ENCODE measurements at places on chromosomes 12 and 14.

GRCh38 chr12:29831173-29831572 is 47.4 kb upstream of the TMTC1 start:
- DNase-seq = no peak

DNA sequence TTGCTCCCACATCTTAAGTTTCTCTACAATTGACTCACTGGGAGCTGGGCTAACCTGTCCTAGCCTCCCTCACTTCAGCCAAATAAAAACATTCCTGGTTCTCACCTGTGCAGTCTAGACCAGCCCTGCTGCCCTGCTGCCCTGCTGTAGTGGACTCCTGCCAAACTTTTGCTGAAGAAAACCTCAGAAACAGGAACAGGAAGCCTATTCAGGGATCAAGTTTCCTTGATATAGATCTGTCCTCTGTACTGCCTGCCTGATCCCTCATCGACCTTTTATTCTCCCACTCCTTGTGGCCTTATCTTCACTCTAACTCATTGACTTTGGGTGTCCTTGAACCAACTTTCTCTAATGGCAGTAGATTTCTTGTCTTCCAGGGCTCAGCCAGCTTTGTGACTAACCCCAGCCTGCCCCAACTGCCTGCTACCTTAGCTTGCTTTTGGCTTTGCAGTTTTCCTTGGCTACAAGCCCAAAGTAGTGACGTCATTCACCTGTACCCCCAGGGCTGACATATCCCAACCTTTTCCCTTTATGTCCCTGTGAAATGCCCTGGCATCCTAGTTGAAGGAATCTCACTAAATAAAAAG is 234.8 kb downstream of the DUSP6 start:
- DNase-seq = no peak

GRCh38 chr14:73784181-73784987 is 67.2 kb upstream of the PTGR2 start:
- DNase-seq = no peak

DNA sequence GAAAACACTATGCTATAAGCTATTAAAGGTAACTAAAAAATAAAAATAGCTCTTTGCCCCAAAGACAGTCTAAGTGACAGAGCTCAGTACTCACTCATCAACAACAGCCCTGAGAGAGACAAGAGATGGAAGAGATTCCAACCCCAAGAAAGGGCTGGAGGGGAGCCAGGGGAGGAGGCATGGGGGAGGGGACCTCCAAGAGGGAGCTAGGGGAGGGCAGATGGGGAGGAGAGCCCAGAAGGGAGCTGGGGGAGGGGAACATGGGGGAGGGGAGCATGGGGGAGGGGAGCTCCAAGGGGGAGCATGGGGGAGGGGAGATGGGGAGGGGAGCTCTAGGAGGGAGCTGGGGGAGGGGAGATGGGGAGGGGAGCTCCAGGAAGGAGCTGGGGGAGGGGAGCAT is 7.7 kb downstream of the SSH1 start:
- DNase-seq = no peak

DNA sequence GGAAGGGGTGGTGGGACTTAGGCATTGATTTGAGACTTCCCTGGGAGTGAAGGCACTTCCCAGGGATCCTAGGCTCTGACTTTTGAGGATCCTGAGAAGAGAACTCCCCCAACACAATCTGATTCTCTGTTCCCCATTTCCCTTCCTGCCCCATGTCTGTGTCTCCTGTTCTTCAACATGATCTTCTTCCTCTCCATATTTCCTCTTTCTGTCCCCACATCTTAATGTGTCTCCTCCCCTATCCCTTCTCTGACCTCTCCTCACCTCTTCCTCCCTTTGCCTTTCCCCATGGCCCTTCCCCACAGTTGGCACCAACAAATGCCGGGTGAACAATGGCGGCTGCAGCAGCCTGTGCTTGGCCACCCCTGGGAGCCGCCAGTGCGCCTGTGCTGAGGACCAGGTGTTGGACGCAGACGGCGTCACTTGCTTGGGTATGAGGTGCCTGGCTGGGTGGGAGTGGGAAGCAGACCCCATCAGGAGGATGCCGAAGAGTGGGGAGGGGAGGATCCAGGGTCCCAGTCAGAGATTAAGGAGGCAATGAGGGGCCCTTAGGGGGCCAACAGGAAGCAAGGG is 15.2 kb upstream of the LRP1-AS start:
- DNase-seq = no peak

DNA sequence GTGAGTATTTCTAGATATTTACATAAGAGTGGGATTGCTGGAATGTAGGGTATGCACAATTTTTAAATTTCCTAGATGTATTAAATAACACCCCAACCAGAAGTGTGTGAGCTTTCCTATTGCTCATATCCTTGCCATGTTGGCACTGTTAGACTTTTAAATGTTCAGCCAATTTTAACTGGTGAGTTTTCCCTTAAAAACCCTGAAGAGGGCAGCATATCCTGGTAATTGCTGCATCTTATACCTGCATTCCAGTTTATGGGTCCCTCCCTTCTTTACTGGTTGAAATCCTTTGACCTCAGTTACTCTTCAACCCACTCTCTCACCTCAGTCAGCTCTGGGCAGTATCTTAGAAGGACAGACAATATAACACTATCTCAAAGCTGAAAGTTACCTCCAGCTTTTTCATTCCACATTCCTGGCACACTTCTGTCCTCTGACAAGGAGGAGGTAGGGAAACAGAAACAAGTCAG is 270.6 kb downstream of the PAWR start:
- no peak for DNase-seq

DNA sequence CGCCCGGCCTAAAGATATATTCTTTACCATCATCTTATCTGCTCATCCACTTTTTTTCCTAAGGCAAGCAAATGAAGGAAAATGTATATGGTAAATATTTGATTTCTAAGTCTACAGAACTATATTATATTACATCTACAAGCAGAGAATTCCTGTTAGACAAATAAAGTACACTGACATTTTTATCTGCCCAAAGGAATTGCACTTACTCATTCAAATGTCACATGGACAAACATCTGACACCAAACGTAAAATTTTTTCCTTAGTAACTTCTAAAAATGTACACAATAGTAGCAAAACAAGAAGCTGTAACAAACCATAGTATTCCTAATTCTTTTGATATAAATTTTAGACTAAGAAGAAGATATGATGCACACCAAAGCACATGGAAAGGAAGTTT is 51.0 kb downstream of the SPPL3 start:
- no peak for DNase-seq

DNA sequence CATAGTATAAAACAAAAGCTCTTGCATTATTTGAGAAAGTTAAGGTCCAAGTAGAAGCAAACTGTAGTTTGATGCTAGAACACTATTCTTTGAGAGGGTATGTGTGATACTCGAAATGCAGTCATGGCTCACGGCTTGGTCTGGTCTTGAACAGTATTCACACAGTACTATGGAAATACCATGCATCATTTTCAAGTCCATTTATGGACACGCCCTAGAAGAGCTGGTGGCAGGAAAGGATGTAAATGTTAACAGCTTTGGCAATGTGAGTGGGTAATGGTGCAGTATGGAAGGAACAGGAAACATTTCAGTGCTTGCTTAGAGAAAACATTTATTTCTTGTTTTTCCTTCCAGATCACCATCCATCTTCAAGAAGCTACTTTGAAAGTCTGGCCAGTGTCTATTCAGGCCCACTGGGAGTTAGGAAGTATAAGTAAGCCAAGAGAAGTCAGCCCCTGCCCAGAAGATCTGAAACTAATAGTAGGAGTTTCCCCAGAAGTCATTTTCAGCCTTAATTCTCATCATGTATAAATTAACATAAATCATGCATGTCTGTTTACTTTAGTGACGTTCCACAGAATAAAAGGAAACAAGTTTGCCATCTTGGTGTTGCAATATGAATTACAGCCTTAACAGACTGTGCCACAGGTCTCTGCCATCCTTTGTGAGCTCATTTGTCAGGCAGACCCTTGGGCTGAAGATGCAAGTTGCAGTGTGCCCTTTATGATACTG is 5.7 kb upstream of the AKAP5 start:
- no peak for DNase-seq

DNA sequence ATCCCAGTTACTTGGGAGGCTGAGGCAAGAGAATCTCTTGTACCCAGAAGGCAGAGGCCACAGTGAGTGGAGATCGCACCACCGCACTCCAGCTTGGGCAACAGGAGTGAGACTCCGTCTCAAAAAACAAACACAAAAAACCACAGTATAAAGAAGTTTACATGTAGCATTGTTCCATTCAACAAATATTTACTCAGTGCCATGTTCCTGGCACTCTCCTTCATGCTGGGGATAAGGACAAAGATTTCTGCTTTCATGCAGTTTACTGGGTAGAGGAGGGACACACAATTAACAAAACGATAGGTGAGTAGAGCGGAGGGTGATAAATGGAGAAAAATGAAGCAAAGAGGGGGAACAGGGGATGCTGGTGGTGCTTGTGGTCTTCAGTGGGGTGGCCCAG is 68.2 kb upstream of the OVCH1 start:
- DNase-seq = no peak

DNA sequence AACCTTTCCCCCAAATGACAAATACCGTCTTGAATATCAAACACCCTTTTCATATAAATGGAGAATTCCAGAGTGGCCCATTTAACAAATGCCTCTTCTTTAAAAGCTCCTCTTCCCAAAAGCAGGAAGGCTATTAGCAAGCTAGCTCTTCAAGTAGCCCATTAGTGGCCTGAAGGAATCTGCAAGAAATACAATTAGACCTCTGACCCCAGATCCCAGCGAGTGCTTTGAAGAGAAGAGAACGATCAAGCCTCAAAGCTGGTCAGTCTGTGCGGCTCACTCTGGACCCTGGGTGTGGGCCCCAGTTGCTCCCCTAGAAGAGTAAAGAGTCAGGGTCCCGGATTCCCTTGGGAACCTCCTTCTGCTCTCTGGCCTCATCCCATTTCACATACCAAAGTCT is 325.6 kb downstream of the NUAK1 start:
- no peak for DNase-seq

DNA sequence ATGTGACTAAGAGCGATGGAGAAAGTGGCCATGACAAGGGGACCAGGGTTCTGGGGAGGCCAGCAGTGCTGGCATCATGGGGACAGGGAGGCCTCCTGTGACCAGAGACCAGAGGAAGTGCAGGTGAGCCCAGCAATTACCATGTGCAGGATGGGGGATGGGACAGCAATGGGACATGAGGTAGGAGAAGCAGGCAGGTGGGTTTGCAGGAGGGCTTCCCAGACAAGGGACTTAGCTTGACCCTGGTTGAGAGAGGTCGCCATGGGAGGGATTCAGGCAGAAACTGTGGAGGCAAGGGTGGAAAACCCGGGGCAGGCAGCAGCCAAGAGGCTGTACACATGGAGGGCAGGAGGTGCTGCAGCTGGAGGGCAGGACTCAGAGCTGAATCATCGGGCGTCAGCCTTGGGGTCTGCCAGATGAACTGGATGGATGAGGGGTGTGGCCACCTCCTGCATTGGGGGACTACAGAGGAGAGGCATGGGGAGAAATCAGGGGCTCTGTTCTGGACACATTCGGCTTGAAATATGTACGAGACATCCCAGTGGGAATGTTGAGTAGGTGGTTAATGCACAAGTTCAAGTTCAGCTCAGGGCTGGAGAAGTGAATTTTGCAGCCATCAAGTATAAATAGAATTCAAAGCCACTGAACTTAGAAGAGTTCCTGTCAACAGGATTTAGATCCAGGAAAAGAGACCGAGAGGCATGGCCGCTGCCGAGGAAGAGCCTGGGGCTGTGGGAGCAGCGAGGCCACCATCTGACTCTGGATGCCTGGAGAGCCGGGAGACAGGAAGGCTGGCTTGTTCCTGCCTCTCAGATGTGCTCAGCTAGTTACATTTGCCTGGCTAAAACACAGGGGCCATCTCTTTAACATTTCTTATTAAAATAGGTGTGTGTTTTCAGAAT is 36.6 kb downstream of the SFSWAP start:
- no peak for DNase-seq

DNA sequence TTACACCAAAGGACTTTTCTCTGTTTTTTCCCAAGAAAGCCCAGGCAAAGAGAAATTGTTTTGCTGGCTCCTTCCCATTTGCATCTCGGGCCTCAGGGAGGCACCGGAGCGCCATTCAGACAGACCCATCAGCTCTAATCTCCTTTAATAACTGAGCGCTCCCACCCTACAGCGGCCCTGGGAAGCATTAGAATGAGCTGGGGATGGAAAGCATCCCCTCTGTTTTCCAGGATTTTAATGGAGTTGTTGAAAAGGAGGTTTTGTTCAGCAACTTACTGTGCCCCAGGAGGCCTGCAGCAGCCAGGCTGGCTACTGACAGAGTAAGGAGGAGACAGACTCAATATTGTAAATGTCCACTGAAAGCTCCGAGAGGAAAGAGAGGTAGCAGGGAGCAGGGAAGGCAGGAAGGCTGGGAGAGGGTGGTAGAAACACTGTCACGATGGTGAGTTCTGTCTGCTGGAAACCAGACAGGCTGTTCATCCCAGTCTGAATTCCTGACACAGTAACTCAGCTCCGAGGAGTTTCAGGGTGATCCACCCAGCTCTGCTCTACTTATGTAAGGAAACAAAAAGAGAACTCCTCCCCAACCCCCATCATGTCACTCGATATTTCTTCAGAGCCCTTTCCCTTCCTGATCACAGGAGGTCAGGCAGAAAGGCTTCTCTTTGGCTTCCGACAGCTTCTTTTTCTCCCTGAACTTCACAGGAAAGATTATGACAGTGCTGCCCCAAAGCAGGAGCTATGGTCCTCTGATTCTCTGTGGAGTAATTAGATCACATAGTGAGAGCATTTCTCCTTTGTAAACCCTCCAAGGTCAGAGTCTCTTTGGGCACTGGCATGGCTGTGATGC is 62.5 kb upstream of the TMEM132D start:
- DNase-seq = no peak

- DNase-seq = no peak
These were observed 155.6 kb upstream of the DAAM1 start for GRCh38 chr14:59032826-59033225.

- no peak for DNase-seq
These were observed 899 bp upstream of the COL2A1 start for GRCh38 chr12:48005001-48005749.

GRCh38 chr14:95993768-95994592 is 45.2 kb upstream of the C14orf132 start:
- DNase-seq = no peak

DNA sequence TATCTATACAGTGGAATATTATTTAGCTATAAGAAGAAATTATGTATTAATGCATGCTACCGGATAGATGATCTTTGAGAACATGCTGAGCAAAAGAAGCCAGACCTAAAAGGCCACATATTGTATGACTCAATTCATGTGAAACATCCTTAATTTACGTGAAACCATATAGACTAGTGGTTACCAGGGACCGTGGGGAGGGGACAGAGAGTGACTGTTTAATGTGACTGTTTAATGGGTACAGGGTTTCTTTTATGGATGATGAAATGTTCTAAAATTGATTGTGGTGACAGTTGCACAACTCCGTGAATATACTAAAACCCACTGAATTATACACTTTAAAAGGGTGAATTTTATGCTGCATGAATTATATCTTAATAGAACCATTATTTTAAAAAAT is 8.5 kb upstream of the BCL7A start:
- DNase-seq = no peak

GRCh38 chr14:81337073-81337472 is 63.1 kb downstream of the STON2 start:
- DNase-seq = no peak
